PC-3 (cell line): ENCODE measurements at places on chromosomes 5 and 9.

GRCh38 chr9:98575379-98576346 lies 133.1 kb downstream of the GABBR2 start:
- no peak overlapping the region for H3K4me3 ChIP-seq
- H3K4me1 ChIP-seq = peaks cover 12% of the 10 kb centered on the region
- H3K27ac ChIP-seq = peak overlapping the region; percentile 22; the same call in 1 of the 2 replicates
- H3K36me3 ChIP-seq = no peaks in the 10 kb centered on the region

DNA sequence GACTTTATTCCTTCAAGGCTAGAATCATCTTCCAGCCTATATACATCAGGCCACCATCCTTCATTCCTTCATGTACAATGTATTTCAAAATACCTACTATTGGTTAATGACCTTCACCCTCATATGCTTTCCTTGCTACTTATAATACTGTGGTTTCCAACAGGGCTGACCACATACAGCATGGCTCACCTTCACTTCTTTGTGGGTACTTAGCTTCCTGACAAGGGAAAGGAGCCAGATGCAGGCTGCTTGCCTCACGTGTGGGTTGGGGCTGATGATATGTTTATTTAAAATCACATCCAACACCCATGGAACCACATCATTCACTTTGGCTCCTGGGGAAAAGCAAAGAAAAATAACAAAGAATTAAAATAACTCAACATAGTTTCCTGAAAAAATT lies 63.9 kb upstream of the OR2K2 start:
- no peak overlapping the region for H3K27ac ChIP-seq
- no peaks in the 10 kb centered on the region for H3K27me3 ChIP-seq
- no peaks in the 10 kb centered on the region for H3K4me1 ChIP-seq
- no peak for DNase-seq

DNA sequence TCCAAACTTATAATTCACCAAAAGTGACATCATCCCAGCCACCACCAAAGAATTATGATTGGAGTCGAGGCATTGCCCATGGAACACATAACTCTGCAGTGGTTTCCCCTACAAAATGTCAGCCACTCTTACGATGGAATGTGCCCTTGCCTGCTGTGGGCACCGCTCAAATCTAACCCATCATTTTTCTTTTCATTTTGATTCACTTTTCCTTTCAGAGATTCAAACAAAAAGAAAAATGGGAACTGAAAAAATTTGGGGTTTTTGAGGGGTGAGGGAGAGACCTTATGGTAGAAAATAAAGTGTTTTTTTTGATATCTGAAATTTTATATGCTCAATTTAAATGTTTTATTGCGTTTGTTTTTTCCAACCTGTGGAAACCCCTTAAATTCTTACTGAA lies 28.1 kb downstream of the SMARCA2 start:
- H3K27me3 ChIP-seq = no peaks in the 10 kb centered on the region
- H3K4me3 ChIP-seq = no peak overlapping the region
- DNase-seq = no peak

DNA sequence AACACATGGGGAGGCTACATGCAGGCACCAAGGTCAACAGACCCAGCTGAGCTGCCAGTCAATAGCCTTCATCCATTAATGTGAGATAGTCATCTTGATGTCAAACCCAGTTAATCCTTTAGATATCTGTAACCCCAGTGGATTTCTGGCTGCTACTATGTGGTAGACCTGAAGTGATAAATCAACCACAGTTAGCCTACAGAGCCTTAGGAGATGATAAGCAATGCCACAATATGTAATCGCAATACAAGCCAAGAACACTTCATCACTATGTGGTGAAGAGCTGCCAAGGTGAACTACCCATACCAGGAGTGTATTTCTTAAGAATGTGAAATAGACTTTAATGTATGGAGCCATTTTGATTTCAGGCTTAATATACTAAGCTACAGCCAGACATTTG lies 1175.5 kb downstream of the DTWD2 start:
- no peak overlapping the region for H3K27ac ChIP-seq
- no peaks in the 10 kb centered on the region for H3K27me3 ChIP-seq
- DNase-seq = no peak
- H3K4me3 ChIP-seq = no peak overlapping the region
- no peaks in the 10 kb centered on the region for H3K4me1 ChIP-seq

- H3K27ac ChIP-seq = no peak overlapping the region
- no peaks in the 10 kb centered on the region for H3K36me3 ChIP-seq
These were observed 137.6 kb downstream of the NPR3 start for GRCh38 chr5:32848681-32849080.
